CD4-positive, alpha-beta T cell treated with Interleukin-15 for 4 hours (primary cell): ENCODE measurements at places on chromosomes 1 and 21.

DNA sequence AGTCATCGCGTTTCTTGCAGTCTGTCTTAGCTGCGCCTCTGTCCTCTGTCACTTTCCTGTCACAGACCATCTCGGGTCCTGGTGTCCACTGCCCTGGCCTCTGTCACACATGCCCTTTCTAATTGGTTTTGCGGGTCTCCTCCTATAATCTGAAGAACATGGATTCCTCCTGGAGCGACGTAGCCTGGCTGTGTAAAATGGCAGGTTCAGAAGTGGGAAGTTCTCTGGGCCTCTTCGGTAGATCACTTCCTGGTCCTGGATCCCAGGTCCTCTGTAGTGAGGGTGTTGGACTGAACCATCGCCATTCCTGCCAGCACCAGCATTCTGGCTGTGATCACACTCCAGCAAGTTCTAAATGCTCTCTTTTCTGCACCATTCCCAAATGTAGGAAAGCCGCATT is 857 bp downstream of the FAM3B start:
- no peak for DNase-seq

GRCh38 chr1:10514490-10515235 is 39.9 kb downstream of the PEX14 start:
- DNase-seq: peak; percentile 44

DNA sequence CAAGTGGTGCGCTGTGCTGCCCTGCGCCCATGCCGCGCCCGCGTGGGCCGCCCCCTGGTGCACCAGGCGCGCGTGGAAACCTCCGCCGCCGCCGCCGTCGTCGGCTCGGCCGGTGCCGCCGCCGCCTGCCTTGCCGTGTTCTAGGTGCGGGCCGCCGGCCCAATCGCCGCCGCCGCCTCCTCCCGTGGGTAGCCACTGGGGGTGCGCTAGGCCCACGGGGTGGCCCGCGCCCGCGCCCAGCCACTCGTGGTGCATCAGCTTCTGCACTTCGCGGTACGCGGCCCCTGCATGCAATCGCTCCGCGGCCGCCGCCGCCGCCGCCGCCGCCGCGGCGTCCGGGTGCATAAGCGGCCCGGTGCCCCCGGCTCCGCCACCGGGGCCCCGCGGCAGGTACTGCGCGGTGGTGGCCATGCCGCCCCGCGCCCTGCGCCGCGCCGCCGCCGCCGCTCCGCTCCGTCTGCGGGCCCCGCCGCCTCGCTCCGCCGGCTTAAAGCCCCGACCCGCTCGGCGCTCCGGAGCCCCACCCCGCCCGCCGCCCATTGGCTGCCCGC is at the start of gene POU3F1:
POU3F1 (minus strand) TSS at position 461 of the 551 bp plus-strand sequence; CDS start at position 411, 50 bp downstream.
- no peak for DNase-seq

DNA sequence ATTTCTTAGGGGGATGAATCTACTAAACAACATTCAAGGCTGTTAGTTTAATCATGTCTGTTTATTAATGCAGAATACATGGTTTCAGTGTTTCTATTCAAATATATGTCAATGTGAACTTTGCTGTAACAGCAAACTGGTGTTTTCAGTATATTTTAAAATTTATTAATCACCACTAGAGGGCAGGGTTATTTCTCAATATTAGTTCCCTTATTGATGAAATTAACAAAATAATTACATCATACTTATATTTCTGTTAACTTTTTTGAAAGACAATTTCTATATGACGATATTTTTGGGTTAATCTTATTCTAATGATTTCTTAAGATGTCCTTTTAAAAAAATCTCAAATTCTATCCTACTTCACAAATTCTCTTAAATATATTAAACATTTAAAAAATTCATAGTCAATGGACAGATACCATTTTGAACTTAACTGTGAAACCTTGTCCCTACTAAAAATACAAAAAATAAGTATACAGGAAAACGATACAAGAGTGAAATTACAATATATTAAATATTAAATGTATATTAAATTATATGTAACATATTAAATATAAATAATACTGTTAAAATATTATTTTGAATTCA is 1034.1 kb upstream of the PRMT6 start:
- no peak for DNase-seq

- peak; percentile 64 for DNase-seq
Measured at GRCh38 chr1:244918421-244919319, 54.3 kb upstream of the HNRNPU start.
